ENCODE measurements at places on chromosomes 1 and 21.

GRCh38 chr1:211613951-211614350 lies 35.0 kb upstream of the SLC30A1 start:
- DNase-seq: no peak

DNA sequence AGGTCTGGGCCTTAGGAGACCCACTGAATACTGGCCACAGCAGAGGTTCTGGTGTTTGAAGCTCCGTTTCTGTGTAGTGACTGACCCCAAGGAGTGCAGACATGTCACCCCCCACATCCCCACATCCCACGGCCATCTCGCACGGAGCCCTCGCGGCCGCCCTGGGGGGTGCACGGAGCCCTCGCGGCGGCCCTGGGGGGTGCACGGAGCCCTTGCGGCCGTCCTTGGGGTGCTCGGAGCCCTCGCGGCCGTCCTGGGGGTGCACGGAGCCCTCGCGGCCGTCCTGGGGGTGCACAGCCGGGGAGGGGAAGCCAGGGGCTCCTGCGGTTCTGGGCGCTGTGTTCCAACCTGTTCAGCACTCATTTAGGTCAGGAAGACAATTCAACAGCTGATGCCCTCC lies 68.4 kb downstream of the SCCPDH start:
- no peak for DNase-seq

GRCh38 chr1:8033322-8033721 lies 7.2 kb upstream of the ERRFI1 start:
- no peak for DNase-seq

GRCh38 chr1:3579626-3580025 lies 31.7 kb downstream of the MEGF6 start:
- DNase-seq: no peak

GRCh38 chr1:228987286-228987685 lies 252.0 kb downstream of the RHOU start:
- DNase-seq: no peak
